ENCODE measurements at places on chromosomes 16 and 17. TPM values are rescaled to one million over a fixed set of nuclear protein-coding genes. Genes with fewer than 3 reads are reported as not detected.

The SLC5A11 gene
- polyA plus RNA-seq = 2.1 TPM

The CHST4 gene
- polyA plus RNA-seq = not detected

The SLC35G6 gene
- not detected for polyA plus RNA-seq

The CD300E gene
- polyA plus RNA-seq = 0.39 TPM

The ABCC11 gene
- 0.09 TPM for polyA plus RNA-seq

The RAI1 gene
- polyA plus RNA-seq = 6.7 TPM

The WFIKKN1 gene
- 1.8 TPM for polyA plus RNA-seq
